ENCODE measurements at places on chromosomes 5 and 9. TPM values are rescaled to one million over a fixed set of nuclear protein-coding genes. Genes with fewer than 3 reads are reported as not detected.

SKP2 gene
- total RNA-seq: 25.3 TPM

JAKMIP2 gene
- total RNA-seq: 1.2 TPM

DNA sequence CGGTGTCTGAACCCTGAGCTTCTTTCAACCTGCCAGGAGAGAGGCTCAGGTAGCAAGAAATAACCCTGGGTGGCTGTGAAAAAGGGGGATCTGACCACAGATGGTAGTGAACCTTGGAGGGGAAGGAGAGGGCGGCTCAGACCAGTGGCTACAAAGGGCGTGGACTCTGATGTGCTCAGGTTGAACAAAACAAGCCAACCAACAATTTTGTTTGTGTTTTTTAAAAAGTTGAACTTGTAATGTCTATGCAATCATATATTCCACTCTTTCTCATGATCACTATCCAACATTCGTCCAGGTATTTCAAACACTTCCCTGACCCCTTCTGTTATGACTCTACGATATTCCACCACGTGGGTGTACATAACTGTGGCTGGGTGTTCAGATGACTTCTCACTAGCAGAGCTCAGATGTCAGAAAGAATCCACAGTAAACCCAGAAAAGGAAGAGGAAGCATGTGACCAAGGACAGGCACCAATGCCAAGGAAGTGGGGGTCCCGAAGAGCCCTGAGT is 20.0 kb downstream of the PTPN3 start:
- no peaks in the 10 kb centered on the region for H3K36me3 ChIP-seq
- H3K4me3 ChIP-seq: no peak overlapping the region
- H3K4me1 ChIP-seq: peaks cover 32% of the 10 kb centered on the region

GRCh38 chr5:144236499-144236898 is 65.8 kb downstream of the KCTD16 start:
- no peak overlapping the region for H3K27ac ChIP-seq
- H3K36me3 ChIP-seq: no peaks in the 10 kb centered on the region
- peaks cover 5% of the 10 kb centered on the region for H3K27me3 ChIP-seq
- H3K4me1 ChIP-seq: no peaks in the 10 kb centered on the region

GRCh38 chr5:42798284-42799240 is 13.1 kb downstream of the SELENOP start:
- DNase-seq: no peak
- no peak overlapping the region for H3K27ac ChIP-seq
- no peaks in the 10 kb centered on the region for H3K4me1 ChIP-seq
- no peaks in the 10 kb centered on the region for H3K27me3 ChIP-seq

- peaks cover 2% of the 10 kb centered on the region for H3K36me3 ChIP-seq
- H3K4me3 ChIP-seq: no peak overlapping the region
- DNase-seq: no peak
- H3K4me1 ChIP-seq: no peaks in the 10 kb centered on the region
These were observed 365.7 kb downstream of the DEPDC1B start for GRCh38 chr5:60334281-60334713.

GRCh38 chr9:91078369-91078695 is 276.7 kb downstream of the SYK start:
- DNase-seq: no peak
- peaks cover 11% of the 10 kb centered on the region for H3K4me1 ChIP-seq
- no peak overlapping the region for H3K4me3 ChIP-seq
- peaks cover 8% of the 10 kb centered on the region for H3K36me3 ChIP-seq

DNA sequence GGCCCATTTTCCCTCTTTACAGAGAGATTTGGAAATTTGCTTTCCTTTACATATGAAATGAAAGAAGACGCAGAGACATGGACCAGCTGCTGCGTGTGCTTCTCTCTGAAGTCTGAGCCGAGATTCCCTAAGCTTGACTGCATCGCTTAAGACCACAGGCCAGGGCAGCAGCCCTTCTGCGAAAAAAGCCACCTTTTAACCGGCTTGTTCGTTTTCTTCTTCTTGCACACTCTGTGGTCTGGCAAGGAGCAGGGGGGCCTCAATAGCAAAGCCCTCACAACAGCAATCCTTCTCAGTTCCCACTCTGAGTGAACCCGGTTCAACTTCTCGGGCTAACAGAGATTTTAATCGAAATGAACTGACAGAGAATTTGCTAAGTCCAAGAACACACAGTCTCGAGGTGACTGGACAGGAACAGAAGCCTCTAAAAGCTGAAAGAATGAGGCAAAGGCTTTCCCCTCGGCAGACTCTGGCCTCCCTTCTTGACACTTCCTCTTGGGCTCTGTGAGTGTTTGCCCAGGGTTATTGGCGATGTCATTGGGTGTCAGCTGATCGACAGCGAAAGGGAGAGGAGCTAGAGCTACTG is 512.9 kb upstream of the KLF4 start:
- no peak overlapping the region for H3K4me3 ChIP-seq
- H3K36me3 ChIP-seq: no peaks in the 10 kb centered on the region
- H3K4me1 ChIP-seq: no peaks in the 10 kb centered on the region
- DNase-seq: no peak
- no peak overlapping the region for H3K27ac ChIP-seq

DNA sequence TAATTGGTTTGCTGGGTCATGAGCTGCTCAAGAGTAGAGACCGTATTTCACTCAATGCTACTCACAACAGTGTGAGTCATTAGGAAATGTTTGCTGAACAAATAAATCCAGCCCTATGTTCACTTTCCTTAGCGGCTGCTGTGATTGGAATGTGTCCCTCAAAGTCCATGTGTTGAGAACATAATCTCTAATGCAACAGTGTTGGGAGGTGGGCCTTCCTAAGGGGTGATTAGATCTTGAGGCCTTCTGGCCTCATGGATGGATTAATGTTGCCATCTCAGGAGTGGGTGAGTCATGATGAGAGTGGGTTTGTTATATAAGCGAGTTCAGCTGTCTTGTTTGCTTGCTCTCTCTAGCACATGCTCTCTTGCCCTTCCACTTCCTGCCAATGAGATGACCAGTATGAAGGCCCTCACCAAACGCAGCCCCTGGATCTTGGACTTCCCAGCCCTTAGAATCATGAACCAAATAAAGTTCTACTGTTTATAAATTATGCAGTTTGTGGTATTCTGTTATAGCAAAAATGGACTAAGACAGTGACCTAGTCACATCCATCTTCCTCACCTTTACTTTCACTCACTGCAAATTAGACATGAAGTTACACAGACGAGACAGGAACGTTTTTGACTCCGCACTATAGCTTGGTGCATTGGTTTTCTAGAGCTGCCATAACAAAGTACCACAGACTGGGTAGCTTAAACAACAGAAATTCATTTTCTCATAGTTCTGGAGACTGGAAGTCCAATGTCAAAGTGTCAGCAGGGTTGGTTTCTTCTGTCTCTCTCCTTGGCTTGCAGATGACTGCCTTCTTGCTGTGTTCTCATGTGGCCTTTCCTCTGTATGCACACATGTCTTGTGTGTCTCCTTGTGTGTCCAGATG is 50.9 kb upstream of the FAM169A start:
- peaks cover 5% of the 10 kb centered on the region for H3K27me3 ChIP-seq
- H3K36me3 ChIP-seq: no peaks in the 10 kb centered on the region
- no peaks in the 10 kb centered on the region for H3K4me1 ChIP-seq
- H3K27ac ChIP-seq: no peak overlapping the region
- DNase-seq: no peak

DNA sequence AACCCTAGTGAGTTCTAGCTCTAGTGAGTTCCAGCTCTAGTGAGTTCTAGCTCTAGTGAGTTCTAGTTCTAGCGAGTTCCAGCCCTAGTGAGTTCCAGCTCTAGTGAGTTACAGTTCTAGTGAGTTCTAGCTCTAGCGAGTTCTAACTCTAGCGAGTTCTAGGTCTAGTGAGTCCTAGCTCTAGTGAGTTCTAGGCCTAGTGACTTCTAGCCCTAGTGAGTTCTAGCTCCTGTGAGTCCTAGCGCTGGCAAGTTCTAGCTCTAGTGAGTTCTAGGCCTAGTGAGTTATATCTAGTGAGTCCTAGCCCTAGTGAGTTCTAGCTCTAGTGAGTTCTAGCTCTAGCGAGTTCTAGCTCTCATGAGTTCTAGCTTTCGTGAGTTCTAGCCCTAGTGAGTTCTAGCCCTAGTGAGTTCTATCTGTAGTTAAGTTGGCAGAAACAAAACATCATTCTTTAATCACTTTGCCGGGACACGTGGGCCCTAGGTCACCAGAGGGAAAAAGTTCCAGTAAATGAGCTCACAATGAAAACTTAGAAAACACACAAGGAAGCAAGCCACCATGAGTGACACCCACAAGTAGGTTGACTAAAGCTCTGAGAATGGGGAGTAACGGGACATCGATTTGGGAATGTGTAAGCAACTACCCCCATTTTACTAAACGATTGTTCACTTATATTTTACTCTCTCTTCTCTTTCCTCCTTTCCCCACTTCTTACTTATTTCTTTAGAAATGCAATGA is 47.5 kb downstream of the EXD3 start:
- no peak for DNase-seq
- no peaks in the 10 kb centered on the region for H3K4me1 ChIP-seq
- no peak overlapping the region for H3K4me3 ChIP-seq
- H3K27me3 ChIP-seq: no peaks in the 10 kb centered on the region
- H3K27ac ChIP-seq: no peak overlapping the region

- H3K36me3 ChIP-seq: peaks cover 1% of the 10 kb centered on the region
- no peak for DNase-seq
- no peak overlapping the region for H3K27ac ChIP-seq
- peaks cover 16% of the 10 kb centered on the region for H3K4me1 ChIP-seq
These were observed 36.0 kb downstream of the DOCK8 start for GRCh38 chr9:250625-251024.

DNA sequence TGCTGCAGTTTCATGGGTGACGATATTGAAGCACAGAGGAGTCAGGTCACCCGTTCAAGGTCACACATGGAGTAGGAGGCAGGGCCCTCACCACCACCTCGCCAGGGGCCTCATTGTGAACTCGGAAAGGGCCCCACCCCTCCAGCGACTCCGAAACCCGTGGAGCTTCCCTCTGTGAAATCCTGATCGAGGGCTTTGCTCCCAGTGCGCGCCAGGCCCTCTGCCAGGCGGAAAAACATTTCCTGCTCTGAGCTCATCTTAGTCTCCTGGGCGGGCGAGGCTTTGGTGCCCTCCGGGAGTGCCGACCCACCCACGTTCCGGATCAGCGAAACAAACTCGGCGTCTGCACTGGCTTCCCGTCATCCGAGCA is 75.0 kb upstream of the FCN1 start:
- DNase-seq: no peak
- H3K27ac ChIP-seq: no peak overlapping the region
- H3K36me3 ChIP-seq: no peaks in the 10 kb centered on the region
- H3K27me3 ChIP-seq: peaks cover 7% of the 10 kb centered on the region
